NCI-H510A treated with DMSO at 0.1 percent for 48 hours (cell line): ENCODE measurements at places on chromosomes 12 and 14.

- no peak for DNase-seq
Measured at GRCh38 chr12:124857921-124858461, 5.7 kb downstream of the SCARB1 start.

- no peak for DNase-seq
Measured at GRCh38 chr12:27176765-27177164, 67.3 kb upstream of the STK38L start.

- DNase-seq = no peak
Measured at GRCh38 chr12:94322346-94322745, 137.3 kb downstream of the CEP83 start.

DNA sequence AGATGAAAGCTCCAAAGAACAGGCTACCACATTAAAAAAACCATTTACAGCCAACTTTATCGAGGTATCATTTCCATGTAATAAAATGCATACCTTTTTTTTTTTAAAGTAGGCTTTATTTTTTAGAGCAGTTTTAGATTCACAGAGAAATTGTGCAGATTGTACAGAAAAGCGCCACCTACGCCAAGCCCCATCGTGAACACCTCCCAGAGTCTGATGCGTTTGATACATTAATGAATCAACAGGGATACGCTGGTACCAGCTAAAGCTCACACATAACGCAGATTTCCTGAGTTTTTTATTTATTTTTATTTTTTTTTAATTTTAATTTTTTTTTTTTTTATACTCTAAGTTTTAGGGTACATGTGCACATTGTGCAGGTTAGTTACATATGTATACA, 129.9 kb downstream of the KIF26A start:
- DNase-seq = no peak

GRCh38 chr12:49369411-49370145, 2.3 kb downstream of the SPATS2 start:
- peak; percentile 69 for DNase-seq

DNA sequence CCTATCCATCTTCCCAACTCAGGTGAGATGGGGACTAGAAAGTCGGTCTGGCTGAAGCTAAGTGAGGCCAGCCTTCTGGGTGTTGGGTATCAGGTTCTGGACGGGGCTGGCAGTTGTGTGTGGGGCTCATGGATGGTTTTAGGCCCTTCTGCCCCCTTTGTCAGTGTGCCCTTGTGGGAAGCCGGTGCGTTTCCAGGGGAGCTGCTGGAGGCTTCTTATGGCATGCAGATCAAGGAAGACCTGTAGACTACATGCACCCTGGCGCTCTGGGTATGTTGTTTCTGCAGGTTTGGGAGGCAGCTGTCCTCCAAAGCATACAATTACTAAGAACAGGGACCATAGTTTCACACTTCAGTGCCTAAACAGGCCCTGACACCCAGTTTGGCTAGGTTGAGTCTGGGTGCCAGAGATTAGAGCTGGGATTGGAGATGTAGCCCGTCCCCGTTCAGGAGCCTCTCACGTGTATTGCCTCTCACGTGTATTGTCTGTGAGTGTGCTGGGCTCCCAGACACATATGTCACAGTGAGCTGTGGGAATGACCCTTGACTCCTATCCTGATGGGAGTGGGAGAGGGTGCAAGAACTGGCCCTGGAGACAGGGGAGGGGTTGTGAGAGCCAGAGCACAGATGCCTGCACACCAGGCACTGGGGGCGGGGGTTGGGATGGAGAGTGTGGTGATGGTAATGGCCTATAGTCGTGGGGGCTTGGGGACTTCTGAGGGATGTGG, 84.4 kb downstream of the SLC25A47 start:
- DNase-seq = no peak

DNA sequence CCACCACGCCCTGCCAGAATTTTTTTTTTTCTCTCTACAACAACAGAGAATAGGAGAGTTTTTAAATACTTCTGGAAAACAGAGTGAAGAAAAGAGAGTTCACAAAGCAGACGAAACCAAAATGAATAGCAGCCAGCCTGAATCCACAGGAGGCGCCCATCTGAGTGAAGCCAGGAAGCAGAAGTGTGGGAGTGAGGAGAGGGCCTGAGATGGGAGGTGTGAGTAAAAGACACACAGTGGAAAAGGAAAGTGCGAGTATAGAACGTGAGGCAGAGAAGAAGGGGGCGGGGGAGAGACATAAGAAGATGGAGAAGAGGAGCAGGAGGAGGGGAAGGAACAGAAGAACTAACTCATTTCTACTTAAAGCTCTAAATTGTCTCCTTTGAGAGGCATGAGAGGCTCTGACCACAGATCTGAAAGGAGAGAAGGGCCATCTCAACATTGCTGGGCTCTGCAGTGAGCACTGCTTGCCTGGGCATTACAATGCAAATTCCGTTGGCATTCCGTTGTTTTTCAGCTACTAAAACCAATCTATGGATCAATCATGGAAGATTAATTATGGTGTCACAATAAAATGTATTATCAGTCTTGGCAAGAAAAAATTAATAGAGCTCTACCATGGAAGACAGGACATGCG, 140.1 kb upstream of the CPSF6 start:
- no peak for DNase-seq

DNA sequence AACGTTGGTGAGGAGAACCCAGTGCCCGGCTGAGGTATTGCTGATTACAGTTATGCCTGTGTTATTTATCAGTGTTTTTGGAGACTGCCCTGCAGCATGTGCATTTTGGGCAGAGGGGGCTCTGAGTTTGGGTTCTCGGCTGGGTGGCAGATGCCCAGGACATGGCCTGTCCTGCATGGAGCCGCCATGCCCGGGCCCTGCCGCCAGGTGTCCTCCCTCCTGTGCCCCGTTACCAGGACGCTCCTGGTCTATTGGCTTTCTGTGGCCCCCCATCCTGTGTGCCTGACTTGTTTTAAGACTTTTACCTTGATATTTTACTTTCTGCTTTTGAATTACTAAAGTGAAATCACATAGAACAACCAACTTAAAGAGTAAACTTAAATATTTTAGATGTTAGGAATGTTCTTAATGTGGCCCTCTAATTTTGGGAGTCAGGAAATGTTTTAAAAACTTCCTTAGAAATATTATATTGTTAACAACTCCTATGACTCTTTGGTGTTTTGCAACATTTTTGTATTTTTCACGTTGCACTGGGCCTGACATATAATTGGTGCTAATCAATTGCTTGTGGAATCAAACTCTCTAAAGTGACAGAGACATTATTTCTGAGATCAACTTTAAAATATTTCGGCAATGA, 51.8 kb downstream of the PRIMA1 start:
- no peak for DNase-seq
